ENCODE measurements at places on chromosomes 13 and 19. TPM values are rescaled to one million over a fixed set of nuclear protein-coding genes. Genes with fewer than 3 reads are reported as not detected.

TSSK6 gene
- 6.3 TPM for total RNA-seq

TEX29 gene
- 0.21 TPM for total RNA-seq

TRAPPC6A gene
- total RNA-seq: 30.9 TPM

CLEC4G gene
- total RNA-seq: 0.63 TPM

PSG1 gene
- total RNA-seq: not detected

S1PR5 gene
- total RNA-seq: 36.9 TPM

ZNF177 gene
- total RNA-seq: 0.10 TPM

ZFR2 gene
- 0.21 TPM for total RNA-seq

RFPL4A gene
- not detected for total RNA-seq

ZNF835 gene
- total RNA-seq: 0.42 TPM

GJB2 gene
- total RNA-seq: 3.4 TPM

ARL11 gene
- 1.3 TPM for total RNA-seq

PEX11G gene
- 0.21 TPM for total RNA-seq

ZNF791 gene
- 52.8 TPM for total RNA-seq

PDX1 gene
- total RNA-seq: not detected

TMEM38A gene
- 2.7 TPM for total RNA-seq

TPTE2 gene
- total RNA-seq: not detected

TMEM238 gene
- 1.9 TPM for total RNA-seq

SMG9 gene
- total RNA-seq: 11.4 TPM

GPR12 gene
- not detected for total RNA-seq

ZNF30 gene
- 2.3 TPM for total RNA-seq

ITGBL1 gene
- total RNA-seq: not detected

DLL3 gene
- total RNA-seq: not detected

N4BP2L1 gene
- 45.2 TPM for total RNA-seq

USHBP1 gene
- under 0.01 TPM for total RNA-seq

CGB5 gene
- not detected for total RNA-seq

ZNF793 gene
- total RNA-seq: 2.8 TPM

SOHLH2 gene
- total RNA-seq: not detected

GFY gene
- not detected for total RNA-seq

SHISA7 gene
- not detected for total RNA-seq

BLVRB gene
- total RNA-seq: 39.8 TPM

MUC16 gene
- under 0.01 TPM for total RNA-seq

C19orf85 gene
- not detected for total RNA-seq

BIVM gene
- total RNA-seq: 4.0 TPM

KASH5 gene
- not detected for total RNA-seq

DACT3 gene
- 0.63 TPM for total RNA-seq

SOX21 gene
- total RNA-seq: not detected

WDR88 gene
- not detected for total RNA-seq

ZNF865 gene
- total RNA-seq: 3.3 TPM

FOXA3 gene
- total RNA-seq: not detected

DKKL1 gene
- not detected for total RNA-seq

YJEFN3 gene
- total RNA-seq: 0.10 TPM

NPHS1 gene
- total RNA-seq: not detected

NR1H2 gene
- 125 TPM for total RNA-seq

SPRED3 gene
- total RNA-seq: 0.10 TPM
